Activated CD4-positive, alpha-beta memory T cell treated with anti-CD3 and anti-CD28 coated beads for 36 hours (primary cell): ENCODE measurements at places on chromosomes 3 and 15.

GRCh38 chr3:160921020-160921635 is 165.1 kb downstream of the PPM1L start:
- no peak for DNase-seq

DNA sequence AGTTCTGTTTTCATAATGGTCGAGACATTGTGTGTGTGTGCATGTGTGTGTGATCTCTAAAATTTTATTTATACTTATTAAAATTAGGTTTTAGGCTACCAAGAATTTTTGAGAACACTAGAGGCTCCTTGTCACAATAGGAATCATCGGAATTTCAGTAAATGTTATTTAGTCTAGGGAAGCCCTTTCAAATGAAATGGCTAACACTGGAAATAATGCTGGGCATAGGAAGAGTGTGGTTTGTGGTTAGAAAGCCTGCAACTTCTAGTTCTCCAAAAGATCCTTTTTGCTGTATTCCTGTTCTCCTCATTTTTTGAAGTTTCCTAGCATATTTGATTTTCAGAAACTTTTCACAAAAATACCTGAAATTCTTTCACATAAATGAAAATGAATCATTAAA is 92.5 kb upstream of the MBNL1 start:
- DNase-seq: no peak

- no peak for DNase-seq
These were observed 273.1 kb downstream of the ULK4 start for GRCh38 chr3:41688595-41689380.

- DNase-seq: no peak
These were observed 173.3 kb downstream of the TMEM108 start for GRCh38 chr3:133211449-133211848.

GRCh38 chr15:76398317-76399104 is 61.9 kb downstream of the ISL2 start:
- no peak for DNase-seq

- no peak for DNase-seq
These were observed 45.2 kb downstream of the CDAN1 start for GRCh38 chr15:42691770-42692169.

GRCh38 chr3:42602961-42603360 is 2.5 kb downstream of the NKTR start:
- DNase-seq: no peak

DNA sequence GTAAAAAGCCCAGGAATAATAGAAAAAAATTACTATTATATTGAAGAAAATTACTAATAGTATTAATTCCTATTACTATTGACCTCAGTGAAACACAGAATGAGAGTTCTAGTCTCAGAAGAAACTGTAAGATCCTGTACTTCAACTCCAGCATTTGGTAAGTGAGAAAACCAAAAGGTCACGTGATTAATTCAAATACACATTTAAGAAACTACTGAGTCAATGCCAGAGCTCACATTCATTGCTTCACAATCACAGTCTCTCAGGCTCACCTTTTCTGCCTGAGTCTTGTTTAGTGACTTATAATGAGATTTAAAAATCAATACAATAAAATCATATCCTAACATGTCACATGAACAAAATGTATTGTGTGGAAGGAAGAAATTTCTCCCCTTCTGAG is 556.1 kb downstream of the FGF12 start:
- no peak for DNase-seq

DNA sequence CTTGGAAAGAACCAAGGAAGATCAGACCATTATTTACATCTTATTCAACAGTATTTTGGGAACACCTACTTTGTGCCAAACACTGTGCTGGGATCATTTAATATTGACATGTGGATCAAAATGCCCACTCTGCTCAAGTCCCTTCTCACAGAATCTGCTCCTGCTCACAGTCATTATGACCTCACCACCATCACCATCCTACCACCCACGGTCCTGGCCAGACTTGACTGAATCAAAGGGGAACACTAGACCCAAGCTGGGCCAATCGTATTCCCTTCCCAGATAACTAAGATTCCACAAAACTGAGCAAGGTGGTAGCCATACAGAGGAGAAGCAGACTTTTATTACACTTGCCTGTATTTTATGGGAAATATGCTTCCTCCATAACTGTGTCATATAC is 3.4 kb upstream of the CEP152 start:
- no peak for DNase-seq

GRCh38 chr3:146404436-146404835 is 64.9 kb downstream of the PLSCR2 start:
- DNase-seq: no peak

GRCh38 chr15:67832031-67832551 is 6.8 kb downstream of the SKOR1 start:
- DNase-seq: no peak

DNA sequence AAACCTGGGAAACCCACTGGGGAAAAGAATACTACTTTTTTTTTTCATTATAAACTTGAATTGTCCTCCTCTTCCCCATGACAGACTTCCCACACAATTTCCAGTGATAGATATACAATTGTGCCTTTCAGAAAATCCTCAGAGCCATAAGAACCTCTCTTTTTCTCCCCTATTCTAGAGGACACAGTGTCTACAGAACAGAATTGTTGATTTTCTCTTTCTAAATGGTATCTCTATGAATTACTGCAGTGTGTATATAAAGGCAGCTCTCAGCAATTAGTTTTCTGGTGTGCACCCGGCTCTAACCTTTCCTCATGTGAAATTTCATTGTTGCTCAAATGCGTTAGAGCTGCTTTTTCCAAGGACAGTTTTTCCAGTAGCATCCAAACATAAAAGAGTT is 430.1 kb downstream of the TUSC7 start:
- no peak for DNase-seq

DNA sequence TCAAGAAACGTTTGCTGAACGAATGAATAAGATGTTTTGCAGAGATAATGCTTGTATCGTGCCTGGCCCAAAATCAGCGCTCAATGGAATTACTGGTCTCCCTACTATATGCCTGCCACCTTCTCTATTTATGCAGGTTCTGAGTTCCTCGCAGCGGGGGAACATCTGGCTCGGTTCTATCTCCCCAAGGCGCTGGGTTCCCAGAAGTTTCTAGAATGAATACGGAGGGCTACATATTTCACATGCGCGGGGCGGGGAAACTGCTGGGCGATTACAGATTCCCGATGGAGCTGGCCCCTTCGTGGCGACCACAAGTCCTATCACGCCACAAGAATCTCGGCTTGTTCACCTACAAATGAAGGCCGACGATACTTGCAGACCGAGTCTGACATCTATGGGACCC is 411 bp upstream of the EIF2B5 start:
- DNase-seq: no peak

- no peak for DNase-seq
These were observed 25.5 kb downstream of the CHRD start for GRCh38 chr3:184405075-184406030.
